GM12865 (cell line): ENCODE measurements at places on chromosomes 2 and 18.

- no peak for DNase-seq
Observed at GRCh38 chr18:58348517-58348916, 280.4 kb downstream of the ALPK2 start.

GRCh38 chr2:104163611-104164130 is 690.2 kb upstream of the POU3F3 start:
- DNase-seq = no peak

GRCh38 chr2:28580078-28580477 is 84.2 kb downstream of the PLB1 start:
- DNase-seq = no peak

DNA sequence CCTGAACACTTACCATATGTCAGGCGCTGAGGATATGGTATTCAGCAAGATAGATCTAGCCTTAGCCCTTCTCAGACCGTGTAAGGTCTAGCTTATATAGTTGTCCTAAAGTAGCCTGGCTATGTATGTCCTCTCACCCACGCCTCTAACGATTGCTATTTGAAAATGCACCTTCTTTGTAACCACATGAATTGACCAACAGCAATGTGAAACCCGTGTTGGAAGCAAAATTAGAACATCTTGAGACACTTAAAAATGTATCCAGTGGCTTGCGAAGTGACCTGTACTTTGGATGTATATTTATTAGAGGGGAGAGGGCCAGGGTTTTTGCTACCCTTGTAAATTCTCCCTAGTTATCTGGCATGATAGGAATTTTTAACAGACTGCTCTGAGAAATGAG is 860.0 kb upstream of the ZEB2 start:
- DNase-seq = no peak

GRCh38 chr2:215764441-215765048 is 248.8 kb downstream of the MREG start:
- DNase-seq = no peak

DNA sequence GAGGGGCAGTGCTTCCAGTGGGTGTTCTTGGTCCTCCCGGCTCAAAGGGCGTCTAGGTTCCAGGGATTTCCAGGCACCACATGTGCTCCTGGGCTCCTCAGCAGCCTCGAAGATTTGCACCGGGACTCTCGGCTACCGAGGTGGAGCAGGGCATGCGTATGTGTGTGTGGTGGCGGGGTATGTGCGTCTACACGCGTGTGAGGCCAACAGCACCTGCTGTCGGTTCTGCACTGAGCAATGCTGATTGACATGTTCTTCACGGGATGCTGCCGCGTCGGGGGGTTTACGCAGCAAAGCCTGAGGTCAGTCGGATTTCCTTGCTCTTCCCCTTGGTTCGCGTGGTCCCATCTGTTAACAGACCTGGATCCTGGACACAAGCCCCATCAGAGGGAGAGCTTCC is 119.8 kb downstream of the NDUFA10 start:
- DNase-seq = no peak

DNA sequence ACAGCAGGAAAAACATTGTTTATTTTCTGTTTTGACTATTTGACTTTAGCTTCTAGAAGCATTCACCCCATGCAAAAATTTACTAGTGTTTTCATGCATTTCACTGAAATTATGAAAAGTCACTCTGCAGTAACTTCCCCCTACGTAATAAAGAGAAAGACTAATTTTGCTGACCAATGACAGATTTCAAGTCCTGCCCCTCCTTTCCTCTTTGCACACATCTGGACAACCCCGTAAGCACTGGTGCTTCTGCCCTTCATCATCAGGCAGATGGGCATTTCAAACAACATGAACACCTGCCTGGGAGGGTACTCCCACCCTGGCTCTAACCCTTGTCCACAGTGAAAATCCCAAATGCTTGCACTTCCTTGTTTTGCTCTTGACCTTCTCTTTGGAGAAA is 815.0 kb upstream of the ID2 start:
- no peak for DNase-seq

GRCh38 chr18:65632236-65632635 is 118.6 kb upstream of the CDH7 start:
- no peak for DNase-seq

DNA sequence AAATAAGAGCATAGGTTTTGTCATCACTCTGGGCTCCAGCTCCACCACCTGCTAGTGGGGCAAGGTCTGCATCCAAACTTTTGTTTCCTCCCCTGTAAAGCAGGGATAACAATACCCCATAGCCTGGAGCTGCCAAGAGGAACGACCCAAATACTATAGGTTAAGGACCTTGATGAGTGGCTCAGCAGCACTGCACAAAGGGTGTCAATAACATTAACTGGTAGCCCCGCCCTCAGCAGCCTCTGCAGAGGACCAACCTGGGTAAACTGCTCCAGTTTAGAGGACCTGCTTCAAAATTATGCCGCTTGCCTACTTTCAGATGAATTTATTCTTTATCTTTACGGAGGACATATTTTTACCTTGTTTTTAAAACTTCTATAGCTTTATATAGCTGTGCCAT is 65.8 kb upstream of the RIOK3 start:
- no peak for DNase-seq

DNA sequence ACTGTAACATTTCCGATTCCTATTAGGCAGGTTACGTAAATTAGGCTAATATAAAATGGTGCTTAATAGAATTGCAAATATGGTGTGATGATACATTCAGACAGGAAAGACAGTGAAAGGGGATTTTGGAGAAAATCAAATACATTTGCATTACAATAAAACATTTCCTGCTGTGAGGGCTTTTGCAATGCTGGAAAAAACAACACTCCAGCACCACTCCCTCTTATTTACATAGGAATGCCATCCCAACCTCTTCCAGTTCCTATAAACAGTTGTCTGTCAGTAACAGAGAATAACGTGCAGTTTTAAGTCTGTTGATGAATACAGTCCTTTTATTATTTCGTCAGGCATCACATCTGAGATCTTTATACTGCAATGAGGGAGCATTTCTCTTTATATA is 298.8 kb upstream of the FANCL start:
- no peak for DNase-seq

- DNase-seq = no peak
Observed at GRCh38 chr2:54107903-54108615, 7.4 kb upstream of the ACYP2 start.

- DNase-seq = no peak
Observed at GRCh38 chr2:55771612-55772011, 78.0 kb upstream of the PNPT1 start.
